Smooth muscle cell of bladder (primary cell): ENCODE measurements at places on chromosomes 6 and 20. TPM values are rescaled to one million over a fixed set of nuclear protein-coding genes. Genes with fewer than 3 reads are reported as not detected.

PRKN gene
- total RNA-seq: 1.1 and 2.0 TPM in 2 replicates

TMEM30A gene
- 172 and 194 TPM in 2 replicates for total RNA-seq

TGM3 gene
- total RNA-seq: 0.18 TPM in 1 of 2 replicates, not detected in the other

SIRPA gene
- 16.6 and 24.9 TPM in 2 replicates for total RNA-seq

SYCP2L gene
- total RNA-seq: 0.09 and 0.14 TPM in 2 replicates

NNAT gene
- 0.14 TPM in 1 of 2 replicates, not detected in the other for total RNA-seq
